ENCODE measurements at places on chromosomes 3 and 15.

- DNase-seq: no peak
Observed at GRCh38 chr3:60708191-60708975, 542.9 kb downstream of the FHIT start.

- DNase-seq: no peak
Observed at GRCh38 chr3:123026565-123027291, 835 bp downstream of the SEMA5B start.

DNA sequence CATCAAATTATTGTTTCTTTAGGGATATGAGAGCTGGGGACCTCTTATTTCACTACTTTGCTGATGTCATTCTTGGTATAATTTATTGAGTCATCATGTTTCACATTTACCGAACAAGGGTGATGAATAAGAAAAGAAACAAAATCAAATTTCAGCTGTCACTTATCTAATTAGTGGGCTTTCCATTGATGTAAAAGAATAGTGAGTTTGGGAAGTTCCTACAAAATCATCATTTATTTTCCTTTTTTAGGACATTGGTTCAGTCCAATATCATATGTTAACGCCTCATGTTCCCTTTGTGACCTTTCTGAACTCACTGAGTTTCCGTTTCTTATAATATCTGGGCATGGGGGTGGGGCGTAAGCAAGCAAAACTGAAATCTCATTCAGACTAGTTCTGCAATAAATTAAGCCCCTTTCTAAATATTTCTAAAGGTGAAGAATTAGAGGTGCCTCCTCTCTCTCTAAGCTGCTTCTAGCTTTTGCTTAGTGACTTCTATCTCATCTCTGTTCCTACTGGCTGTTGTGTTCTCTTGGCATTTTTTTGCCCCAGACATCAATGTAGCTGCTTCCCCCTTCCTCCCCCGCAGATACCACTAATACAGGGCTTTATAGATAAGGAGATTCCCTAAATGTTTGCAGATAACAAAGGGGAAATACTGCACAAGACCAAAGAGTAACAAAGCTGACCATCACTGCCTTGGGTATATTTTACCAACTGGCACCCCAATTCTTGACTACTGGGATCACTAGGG is 238.0 kb upstream of the CTNNB1 start:
- DNase-seq: no peak

- no peak for DNase-seq
Observed at GRCh38 chr3:184564685-184565385, 3.2 kb downstream of the EPHB3 start.

- no peak for DNase-seq
Observed at GRCh38 chr15:99211926-99212325, 37.5 kb downstream of the TTC23 start.
